NCI-H524 treated with DMSO at 0.1 percent for 48 hours (cell line): ENCODE measurements at places on chromosomes 2 and 18.

DNA sequence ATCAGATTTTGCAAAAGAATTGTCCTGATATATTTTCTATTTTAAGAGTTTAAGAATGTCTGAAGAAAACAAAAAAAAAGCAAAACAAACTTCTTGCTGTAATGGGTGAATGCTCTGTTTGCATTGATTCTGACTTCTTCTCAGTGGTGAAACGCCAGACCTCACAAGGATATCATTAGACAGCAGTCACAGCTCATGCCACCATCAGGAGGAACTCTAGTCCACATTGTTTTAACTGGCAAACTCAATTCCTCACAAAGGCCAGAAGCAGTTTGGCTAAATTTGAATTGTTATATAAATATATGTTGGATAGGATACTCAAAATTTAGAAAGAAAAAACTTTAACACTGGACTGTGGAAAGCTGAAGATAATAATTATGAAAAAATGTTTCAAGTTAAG is 89.4 kb downstream of the DOK6 start:
- no peak for DNase-seq

DNA sequence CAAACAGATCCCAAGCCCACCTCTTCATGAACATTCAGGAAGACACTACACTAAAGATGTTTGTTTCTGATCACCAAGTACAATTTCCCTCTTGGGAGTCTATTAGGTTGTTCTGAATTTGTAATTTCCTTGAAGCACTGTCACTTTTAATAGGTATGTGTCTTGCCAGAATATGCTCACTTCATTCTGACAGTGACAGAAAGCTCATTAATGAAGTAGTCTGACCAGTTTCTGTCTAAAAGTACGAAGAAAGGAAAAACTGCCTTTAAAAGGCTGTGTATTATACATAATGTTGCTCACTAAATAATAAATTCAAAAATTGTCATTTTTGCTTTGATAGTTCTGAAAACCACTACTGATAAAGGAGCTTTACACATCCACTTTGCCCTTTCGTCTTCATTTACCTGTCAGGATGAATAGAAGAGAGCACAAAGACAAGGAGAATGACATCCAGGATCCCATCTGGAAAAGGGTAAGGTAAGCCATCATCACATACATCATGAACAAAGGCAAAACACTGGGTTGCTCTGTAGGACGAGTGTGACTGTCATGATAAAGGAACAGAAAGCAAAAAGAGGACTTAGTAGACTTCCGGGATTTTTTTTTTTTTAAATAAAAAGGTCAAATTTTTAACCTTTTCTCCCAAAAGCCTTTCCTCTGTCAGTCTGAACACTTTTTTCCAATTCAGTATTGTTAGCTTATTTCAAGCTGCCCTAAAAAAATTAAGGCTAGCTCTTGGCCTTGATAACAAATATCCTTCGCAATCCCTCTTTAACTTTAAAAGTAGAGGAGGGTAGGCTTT is 103.4 kb downstream of the METTL8 start:
- no peak for DNase-seq

- DNase-seq = no peak
Measured at GRCh38 chr2:150191349-150191748, 296.1 kb downstream of the RND3 start.

GRCh38 chr2:223566396-223566795 is 35.8 kb downstream of the SCG2 start:
- no peak for DNase-seq
